ENCODE measurements at places on chromosomes 2 and 18.

GRCh38 chr18:58443671-58444070 lies 185.2 kb downstream of the ALPK2 start:
- no peak for DNase-seq

DNA sequence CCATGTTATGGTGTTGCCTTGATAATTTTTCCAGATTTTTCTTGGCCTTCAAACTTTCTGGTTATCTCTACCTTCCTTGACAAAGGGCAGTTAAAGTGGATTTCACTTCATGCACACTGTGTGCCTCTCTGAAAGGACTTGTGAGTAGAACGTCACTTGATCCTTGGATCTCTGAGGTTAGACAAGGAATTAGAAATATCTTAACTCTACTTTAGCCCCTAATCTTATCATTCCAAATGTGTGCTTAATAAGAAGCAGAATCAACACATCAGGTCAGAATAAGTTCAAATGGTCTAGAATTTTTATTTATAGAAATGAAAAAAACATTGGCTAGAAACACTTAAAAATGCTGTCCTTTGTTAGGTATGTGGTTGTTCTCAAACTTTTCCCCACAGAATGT lies 205.7 kb downstream of the TPGS2 start:
- no peak for DNase-seq

DNA sequence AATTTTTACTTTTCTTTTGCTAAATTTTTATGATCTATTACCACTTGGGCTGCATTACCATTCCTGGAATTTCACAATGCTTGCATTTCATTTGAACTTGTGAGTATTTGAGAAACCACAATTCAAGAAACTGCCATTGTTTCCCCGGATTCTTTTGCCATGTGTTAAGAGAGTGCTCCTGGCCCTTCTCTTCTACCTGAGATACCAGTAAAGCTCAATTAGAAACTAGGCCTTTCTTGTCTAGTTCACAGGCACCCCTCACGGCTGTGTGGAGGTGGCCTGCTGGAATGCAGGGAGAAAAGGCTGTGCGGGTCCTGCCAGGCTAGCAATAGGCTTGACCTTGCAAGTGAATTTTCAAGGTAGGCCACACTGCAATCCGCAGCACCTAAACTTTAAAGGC lies 40.8 kb downstream of the ZEB2 start:
- no peak for DNase-seq

- DNase-seq, result no peak
Observed at GRCh38 chr2:101150306-101151145, 656 bp downstream of the TBC1D8 start.

- no peak for DNase-seq
Observed at GRCh38 chr18:50113726-50114125, 81.2 kb downstream of the MYO5B start.

DNA sequence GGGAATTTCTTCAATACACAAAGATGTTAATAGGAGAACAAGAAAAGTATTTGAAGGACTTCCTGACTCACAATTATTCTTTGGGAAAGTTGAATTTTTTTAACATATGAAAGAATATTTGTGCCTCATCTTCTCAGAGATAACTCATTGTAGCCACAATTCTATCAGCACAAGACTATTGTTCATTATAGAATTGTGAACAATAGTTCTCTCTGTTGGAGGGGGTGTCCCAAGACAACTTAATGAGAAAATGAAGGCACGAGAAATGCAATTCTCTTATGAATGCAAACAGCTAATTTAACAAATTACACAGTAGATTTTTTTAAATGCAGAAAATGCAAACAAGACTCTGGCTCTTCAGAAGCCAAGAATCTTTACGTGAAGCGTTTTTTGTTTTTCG lies 157.0 kb downstream of the BARD1 start:
- DNase-seq, result no peak

GRCh38 chr2:203484266-203485112 lies 50.6 kb downstream of the RAPH1 start:
- no peak for DNase-seq

DNA sequence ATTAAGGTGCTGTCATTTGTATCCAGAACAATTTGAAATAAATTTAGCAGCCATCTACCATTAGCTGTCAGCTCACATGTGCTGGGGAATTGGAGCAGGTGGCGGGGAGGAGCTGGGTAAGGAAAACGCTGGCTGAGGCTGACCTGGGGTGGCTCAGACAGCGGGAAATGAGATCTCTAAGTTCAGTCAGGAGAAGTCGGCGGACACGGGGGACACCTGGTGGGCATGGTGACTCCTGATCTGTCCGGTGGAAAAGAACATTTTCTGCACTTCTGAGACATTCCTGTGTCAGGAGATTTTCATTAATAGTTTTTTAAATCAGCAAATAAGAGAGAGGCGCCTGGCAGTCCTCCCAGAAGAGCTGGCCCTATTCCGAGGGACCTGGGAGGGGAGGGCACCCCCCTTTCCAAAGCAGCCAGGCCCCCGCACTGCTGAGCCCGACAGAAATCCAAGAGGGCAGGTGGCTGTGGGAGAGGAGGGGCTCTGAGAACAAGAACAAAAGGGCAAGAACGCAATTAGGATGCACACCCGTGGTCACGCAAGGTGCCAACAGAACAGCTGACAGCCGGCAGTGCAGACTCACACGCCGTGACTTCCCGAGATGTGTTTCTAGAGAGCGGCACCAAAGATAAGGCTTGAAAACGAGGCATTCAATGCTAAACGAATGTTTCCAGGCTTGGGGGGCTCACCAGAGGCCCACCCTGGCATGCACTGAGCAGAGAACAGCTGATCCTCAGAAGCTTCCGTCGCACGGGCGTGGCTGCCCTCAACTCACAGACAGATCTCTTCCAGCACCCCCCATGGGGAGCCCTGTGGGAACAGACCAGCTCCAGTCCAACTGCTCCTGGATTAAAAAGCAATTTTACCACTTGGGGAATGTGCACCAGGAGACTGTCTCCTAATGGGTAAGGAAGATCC lies 26.4 kb downstream of the SLC66A2 start:
- DNase-seq, result no peak

DNA sequence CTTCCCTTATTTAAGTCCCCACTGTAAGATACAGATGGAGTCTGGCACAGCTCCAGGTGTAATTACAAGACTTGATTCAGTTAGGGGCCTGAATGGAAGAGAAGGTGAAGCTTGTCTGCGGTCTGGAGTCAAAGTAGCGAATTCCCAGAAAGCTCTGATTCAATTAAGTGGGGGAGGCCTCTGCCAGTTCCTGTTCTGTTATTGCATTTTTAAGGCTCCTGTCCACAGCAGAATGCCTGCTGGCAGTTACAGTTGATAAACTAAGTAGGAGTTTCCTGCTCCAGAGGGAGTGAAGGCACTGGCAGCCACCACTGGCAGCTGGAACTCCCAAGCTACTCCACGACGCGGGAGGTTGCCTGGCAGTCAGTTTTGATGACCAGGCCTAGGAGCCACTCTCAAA lies 181.1 kb downstream of the SOCS6 start:
- DNase-seq, result no peak

- no peak for DNase-seq
Observed at GRCh38 chr2:208654056-208654455, 247.5 kb downstream of the PTH2R start.

GRCh38 chr18:70705831-70706416 lies 417.1 kb downstream of the SOCS6 start:
- no peak for DNase-seq

DNA sequence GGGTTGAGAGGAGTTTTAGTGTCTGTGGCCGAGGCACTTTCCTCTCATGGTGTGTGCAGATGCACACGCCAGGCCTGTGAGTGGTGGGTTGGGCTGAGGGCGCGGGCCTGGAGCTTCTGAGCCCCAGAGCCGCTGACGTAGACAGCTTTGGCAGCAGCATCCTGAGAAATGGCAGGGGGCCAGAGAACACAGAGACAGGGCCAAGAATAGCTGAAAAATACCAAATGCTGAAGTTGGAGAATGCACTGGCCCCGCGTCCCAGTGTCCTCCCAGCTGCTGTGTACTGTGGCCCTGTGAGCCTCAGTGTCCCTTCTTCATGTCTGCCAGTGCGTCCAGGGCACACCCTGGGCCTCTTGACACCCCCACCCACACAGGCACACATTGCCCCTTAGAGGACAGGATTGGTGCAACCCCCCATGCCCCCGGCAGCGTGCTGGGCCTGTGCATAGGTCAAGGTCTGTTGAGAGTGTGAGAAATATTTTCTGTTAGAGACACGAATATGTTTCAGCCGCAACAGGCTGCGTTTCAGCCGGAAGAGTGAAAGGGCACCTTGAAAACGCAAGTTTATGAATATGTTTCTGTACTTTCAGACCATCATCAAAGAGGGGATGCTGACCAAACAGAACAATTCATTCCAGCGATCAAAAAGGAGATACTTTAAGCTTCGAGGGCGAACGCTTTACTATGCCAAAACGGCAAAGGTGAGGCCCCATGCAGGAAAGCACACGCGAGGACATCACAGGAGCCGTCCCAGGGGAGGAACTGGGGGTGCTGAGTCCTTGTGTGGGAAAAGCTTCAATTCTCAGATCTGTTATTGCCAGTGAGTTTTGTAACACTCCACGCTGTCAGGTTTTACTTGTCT lies 33.6 kb downstream of the DGKD start:
- no peak for DNase-seq

DNA sequence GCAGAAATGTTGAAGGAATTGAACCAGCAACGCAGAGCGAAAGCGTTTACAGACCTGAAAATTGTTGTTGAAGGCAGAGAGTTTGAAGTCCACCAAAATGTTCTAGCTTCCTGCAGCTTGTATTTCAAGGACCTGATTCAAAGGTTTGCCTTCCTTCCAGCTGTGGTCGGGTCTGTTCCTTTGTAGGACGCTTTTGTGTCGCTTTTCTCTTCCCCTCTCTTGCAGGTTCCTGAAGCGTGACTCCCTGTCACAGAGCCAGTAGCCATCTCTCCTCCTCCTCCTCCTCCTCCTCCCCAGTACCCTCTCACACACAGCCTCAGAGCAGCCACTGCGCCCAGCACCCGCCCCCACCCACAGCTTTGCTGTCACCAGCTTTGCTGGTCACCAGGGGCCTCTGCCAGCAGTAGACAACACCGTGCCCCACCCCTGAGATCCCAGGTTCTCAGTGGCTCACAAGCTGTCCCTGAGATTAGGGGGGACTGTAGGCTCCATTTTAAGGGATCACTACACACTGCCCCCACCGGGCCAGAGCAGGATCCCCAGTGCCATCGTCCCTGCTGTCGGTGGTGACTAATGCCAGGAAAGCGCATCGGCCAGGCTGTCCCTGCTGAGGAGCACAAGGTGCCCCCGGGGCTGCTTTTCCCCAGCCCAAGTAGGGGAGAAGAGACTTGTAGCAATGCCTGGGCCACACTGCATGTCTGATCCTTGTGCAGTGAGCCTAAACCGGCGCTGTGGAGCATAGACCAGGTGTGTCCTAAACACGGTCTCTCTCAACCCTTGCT lies 242.3 kb downstream of the ATAD2B start:
- DNase-seq, result no peak

- no peak for DNase-seq
Observed at GRCh38 chr18:79600596-79600995, 79.0 kb upstream of the CTDP1 start.

DNA sequence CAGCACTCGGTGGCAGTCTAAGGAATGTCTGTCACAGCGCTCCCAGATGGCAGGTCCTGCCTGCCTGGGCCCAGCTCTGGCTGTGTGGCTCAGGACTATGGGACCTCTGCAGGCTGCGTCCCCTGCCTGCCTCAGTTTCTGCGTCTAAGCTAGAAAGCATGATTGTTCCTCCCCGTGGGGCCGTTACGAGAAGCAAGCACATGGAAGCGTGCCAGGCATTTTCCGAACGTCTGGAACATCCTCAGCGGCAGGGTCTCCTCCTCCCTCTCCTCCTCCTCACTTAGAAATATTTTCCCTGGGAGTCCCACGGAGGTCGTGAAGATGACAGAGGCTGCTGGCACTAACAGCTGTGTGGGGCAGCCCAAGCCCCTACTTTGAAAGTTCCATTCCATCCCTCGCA lies 43.3 kb downstream of the LRRFIP1 start:
- no peak for DNase-seq

DNA sequence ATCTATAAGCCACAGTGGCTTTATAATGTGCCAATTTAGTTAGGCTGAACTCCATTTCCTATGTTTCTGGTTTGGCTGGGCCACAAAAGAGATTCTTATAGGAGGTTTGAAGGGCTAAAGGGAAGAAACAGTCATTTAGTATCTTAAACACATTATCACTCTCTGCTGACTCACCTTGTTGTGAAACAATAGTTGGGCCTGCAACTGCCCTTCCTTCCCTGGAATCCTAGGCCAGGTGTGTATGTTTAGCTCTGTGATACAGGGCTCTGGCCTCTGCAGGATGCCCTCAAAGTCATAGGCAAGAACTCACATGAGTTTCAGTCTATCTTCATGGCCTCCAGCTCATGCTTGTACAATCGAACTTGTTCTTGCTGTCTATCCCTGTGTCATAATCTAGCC lies 400.0 kb upstream of the CELF4 start:
- DNase-seq, result no peak

GRCh38 chr2:168246072-168246482 lies 1.3 kb downstream of the STK39 start:
- DNase-seq, result no peak

DNA sequence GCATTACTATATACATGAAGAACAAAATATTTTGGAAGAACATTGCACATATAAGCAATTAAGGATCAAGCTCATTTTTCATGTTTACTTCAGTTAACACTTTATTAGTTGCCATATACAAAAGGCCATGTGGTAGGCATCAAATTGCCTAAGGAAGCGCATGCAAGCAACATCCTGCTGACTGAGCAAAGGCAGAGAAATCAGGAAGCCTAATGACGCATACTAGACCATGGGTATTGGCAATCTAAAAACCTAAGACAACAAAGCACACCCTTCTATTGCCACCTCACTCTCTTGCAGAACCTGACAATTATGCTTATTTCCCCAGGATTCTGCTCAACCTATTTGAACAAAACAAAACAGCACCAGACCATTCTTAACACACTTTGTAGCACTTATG lies 171.9 kb downstream of the STK39 start:
- no peak for DNase-seq

DNA sequence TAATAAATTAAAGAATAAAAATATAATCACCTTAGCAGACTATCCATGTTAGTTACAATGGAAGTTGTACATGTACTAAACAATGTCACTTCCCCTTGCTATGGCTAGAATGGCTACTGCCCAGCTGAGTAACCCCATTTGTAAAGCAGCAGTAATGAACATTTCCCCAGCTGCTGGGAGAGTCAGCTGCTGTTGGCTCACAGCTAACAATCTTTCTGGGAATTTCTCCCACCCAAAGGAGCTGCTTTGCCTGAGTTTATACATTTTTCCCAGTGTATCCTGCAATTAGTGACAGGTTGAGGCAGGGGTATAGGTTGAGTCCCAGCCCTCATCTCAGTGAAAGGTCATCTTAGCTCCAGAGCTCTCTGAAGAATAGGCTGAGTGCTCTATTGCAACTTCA lies 665.6 kb upstream of the KLHL29 start:
- no peak for DNase-seq

- no peak for DNase-seq
Observed at GRCh38 chr18:41993151-41993550, 38.1 kb downstream of the PIK3C3 start.

DNA sequence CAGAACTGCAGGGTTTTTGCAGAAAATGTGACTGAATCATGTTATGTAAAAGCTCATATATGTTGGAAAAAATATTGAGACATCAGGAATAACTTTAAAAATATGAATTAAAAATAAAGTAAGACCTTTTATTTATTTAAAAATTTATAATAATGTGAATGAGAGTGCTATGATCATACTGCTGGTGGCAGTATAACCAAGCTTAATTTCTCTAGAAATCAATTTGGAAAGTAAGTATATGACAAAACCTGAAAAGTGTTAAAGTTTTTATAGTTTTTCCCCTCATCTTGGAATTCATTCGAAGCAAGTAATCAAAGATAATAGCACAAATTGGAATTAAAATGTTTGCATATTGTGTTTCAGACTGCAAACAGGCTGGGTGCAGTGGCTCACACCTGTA lies 7.5 kb downstream of the SLC39A10 start:
- no peak for DNase-seq

GRCh38 chr2:8996006-8996405 lies 7.5 kb downstream of the MBOAT2 start:
- no peak for DNase-seq

All from KG1 (cell line).